Left lobe of liver (tissue), 2 donors: ENCODE measurements at places on chromosomes 13 and 19. TPM values are rescaled to one million over a fixed set of nuclear protein-coding genes. Genes with fewer than 3 reads are reported as not detected.

DNA sequence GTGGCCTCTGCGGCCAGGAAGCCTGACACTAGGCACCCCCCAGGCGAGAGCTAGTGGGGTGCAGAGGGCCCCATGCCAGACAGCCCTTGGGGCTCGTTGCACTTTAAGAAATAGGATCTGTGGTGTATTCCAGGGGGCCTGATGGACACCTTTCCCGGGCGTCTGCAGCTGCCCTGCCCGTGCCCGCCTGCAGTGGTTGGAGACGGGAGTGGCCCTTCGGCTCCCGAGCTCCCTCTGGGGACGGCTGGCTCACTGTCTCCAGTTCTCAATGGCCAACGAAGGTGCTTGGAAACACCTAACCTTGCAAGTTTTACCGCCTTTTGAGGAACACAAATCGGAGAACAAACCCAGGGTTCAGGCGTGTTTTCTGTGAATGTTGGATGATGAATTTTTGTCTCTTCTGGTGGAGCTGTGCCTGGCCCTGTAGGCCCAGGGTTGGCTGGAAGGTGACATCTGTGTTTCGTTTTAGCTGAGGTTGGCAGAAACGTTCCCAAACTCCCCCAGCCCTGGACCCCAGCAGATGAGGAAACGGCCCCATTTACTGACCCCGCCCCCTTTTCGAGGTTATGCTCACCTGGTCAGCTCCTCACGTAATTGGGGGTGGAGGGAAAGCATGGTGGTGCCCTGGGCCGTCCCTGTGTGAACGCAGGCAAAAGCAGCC lies 17.4 kb upstream of the NPAS1 start:
- DNase-seq: no peak

GRCh38 chr19:34075661-34076091 lies 96.6 kb upstream of the LSM14A start:
- no peak for DNase-seq

DNA sequence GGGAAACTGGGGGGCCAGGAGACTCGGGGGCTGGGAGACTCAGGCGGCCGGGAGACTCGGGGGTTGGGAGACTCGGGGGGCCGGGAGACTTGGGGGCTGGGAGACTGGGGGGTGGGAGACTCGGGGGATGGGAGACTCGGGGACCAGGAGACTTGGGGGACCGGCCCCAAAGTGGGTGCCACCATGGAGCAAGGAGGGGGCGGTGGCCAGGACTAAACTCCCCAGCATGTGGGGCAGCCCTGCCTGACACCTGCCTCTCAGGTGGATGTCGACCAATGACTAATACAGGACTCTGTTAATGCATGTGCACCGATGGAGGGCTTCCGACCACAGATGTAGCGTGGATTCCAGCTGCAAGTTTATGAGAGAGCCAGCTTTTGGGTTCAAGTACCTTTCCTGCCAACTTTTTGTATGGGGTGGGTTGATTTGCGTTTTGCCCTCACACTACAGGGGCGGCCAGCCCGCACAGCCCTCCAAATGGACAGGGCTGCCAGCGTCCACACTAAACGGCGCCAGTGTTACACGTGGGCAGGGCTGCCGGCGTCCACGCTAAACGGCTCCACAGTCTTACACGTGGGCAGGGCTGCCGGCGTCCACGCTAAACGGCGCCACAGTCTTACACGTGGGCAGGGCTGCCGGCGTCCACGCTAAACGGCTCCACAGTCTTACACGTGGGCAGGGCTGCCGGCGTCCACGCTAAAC lies 62.2 kb downstream of the RASA3 start:
- peak; percentile 38 for DNase-seq

Gene CC2D1A
- 24.9 TPM for total RNA-seq

Gene MYPOP
- total RNA-seq: 5.0 TPM

Gene FFAR2
- not detected for total RNA-seq
